Fibroblast of skin of left biceps (primary cell): ENCODE measurements at places on chromosomes 3 and 15.
A peak's percentile ranks its signal among the peaks of the same experiment; 100 is the strongest.

GRCh38 chr15:88021601-88022000 is 234.9 kb downstream of the NTRK3 start:
- no peak for DNase-seq

DNA sequence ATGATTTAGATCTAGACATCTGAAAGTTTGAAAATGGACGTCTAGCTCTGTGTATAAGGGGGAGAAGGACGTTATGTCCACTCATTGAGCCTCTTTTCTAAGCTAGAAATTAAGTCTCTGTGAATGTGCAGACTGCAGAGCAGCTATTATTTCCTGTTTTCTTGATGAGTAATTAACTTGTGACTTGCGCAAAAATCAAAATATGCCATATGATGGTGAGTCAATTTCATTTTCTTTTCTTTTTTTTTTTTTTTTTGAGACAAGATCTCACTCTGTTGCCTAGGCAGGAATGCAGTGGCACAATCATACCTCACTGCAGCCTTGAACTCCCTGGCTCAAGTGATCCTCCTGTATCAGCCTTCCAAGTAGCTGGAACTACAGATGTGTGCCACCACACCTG is 14.1 kb downstream of the LACTB start:
- DNase-seq: peak; percentile 47

- no peak for DNase-seq
Measured at GRCh38 chr3:43619588-43619987, 2.2 kb downstream of the ANO10 start.

GRCh38 chr3:104610730-104611652 is 755.7 kb upstream of the ALCAM start:
- DNase-seq: no peak

- DNase-seq: no peak
Measured at GRCh38 chr3:149532489-149533180, 58.1 kb downstream of the TM4SF4 start.

DNA sequence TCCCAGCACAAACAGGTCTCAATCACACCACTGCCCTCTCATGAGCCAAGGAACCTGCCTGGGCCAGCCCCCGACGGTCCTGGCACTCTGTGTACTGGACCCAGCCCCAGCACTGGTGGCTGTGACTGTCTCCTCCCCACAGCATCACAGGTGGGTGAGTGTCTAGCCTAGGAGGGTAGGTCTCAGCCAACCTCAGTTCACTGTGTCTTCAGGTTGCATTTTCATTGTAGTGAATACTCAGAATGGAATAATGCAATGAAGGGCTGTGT is 163.4 kb upstream of the NSMCE3 start:
- DNase-seq: no peak

GRCh38 chr3:4741404-4742307 is 237.6 kb upstream of the BHLHE40 start:
- DNase-seq: peak; percentile 84

- DNase-seq: peak; percentile 35
Measured at GRCh38 chr3:119913021-119913420, 131.1 kb downstream of the NR1I2 start.

DNA sequence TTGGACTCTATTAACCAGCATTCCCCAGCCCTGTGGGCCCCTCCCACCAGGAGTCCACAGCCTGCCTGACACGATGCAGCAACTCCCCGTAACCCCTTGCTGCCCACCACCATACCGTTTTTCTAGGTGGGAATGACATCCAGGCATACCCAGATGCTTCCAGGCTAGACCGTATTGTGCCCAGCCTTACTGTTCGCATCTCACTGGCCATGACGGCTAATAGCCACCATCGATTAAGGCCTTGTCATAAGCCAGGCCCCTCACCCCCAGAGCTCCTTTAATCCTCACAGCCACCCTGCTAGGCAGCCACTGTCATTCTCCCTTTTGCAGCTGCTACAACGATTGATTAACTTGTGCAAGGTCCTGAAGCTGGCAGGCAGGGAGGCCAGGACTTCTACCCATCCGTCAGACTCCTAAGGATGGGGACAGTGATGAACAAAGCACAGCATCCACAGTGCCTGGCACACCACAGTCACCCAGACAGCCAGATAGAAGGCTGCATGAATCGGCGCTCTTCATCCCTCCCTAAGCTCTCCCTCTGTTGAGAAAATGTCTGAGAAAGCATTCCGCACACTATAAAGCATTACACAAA is 60.0 kb upstream of the FLNB start:
- no peak for DNase-seq

- DNase-seq: peak; percentile 52
Measured at GRCh38 chr3:120693439-120694171, 11.6 kb upstream of the HGD start.

DNA sequence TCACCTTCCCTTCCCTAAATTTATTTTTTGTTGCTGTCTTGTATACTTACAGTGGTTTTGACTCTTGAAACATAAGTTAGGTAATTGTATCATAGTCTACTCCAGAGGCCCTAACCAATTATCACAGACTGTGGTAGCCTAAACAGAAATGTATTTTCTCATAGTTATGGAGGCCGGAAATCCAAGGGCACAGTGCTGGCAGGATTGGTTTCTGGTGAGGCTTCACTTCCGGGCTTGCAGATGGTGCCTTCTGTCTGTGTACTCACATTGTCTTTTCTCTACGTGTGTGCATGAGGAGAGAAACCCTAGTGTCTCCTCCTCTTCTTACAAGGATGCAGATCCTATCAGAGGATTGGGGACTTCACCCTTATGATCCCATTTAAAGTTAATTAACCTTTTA is 290.2 kb upstream of the KCNMB2 start:
- DNase-seq: no peak

DNA sequence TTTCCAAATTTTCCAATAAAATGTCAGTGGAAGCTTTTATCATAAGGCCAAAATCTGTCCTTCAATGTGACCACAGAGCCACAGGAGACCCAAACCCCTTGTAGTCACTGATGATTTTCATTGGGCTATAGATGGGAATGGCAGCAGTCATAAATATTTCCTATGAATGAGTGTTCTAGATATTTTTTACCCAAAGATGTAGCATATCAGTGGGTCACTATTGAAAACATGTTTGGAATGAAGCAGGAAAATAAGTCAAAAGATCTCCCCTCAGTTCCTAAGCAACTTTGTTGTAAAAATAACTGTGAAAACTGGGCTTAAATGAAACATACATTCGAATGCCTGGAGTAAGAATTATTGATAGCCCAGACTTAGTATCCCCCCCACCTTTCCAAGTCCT is 49.0 kb downstream of the NKIRAS1 start:
- DNase-seq: no peak

DNA sequence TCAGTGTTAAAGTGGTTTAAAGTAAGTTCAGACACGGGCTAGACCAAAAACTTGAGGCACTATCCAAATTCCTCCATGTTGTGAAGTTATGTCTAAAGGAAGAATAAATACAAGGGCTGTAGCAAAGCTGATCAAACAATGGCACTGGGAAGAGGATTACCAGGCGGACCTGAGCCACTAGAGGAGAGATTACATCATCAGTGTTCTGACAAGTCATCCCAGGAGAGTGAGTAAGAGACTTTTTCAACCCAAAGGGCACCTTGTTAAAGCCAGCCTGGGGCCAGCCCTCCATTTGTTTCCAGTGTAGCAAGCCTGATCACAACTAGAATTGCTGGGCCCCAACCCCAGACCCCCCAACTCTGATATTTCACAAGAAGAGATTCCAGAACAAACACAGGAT is 166.9 kb downstream of the DCLK3 start:
- DNase-seq: no peak

- DNase-seq: no peak
Measured at GRCh38 chr3:53956586-53956985, 64.9 kb upstream of the SELENOK start.

- no peak for DNase-seq
Measured at GRCh38 chr3:128432971-128433836, 33.5 kb downstream of the DNAJB8 start.

GRCh38 chr15:68589783-68590710 is 11.3 kb downstream of the CORO2B start:
- no peak for DNase-seq

DNA sequence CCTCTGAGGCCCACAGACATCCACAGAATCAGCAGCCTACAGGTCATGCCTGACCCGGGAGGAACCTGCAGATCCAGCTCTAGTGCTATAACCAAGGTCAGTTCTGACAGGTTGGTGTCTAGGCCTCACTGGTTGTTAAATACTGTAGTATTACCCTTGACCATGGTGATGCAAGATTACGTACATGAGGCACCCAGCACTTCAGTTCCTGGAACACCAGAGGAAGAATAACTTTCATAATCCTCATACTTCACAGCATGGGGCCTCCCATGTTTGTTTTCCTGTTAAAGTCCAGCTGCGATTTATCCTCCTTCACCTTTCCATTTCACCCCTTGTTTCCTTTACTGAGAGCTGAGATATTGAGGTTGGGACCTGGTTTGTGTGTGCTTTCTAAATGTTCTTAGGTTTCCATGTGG is 34.4 kb upstream of the GLCE start:
- no peak for DNase-seq

DNA sequence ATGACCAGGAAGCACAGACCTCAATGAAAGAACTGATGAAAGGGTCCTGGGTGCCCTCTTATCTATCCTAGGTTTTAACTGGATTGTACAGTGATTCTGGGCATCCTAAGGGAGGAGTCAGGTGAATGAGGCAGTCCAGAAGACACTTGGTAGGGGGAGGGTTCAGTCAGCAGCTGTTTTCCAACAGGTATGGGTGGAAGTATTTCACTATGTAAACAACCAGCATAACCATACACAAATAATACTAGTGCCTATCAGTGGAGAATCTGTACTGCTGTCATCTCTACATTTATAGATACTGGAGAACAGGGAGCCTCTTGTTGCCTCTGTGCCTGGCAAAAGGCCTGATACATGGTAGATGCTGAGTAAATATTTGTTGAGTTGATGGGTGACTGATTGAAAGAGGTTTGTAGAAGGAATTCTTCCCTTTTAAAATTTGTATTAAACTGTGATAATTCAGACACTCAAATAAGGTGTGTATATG is 328.5 kb downstream of the RBMS3 start:
- no peak for DNase-seq

- no peak for DNase-seq
Measured at GRCh38 chr3:128436214-128436613, 30.5 kb downstream of the DNAJB8 start.

DNA sequence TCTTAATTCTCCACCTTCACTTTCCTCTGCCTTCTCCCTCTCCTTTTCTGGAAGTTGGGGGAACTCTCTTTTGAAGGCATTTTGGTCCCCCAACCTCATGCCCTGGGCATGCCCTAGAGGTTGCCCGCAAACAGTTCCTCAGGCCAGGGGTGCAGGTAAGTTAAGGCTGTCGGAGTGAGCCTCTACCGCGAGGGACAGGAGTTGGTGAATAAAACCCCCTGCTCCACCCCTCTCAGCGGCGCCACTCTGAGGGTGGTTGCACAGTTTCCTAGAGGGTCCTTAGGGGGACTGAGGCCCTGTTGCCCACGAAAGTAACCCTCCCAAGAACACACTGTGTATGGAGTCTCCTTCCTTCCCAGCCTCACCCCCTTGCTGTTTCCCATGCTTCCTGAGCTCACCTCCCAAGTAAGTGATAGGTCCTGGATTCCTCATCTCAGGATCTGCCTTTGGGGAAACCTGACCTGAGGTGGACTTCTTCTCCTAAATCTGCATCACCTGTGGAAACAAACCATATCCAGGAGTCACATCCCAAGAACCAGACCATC is 23.1 kb upstream of the THSD4 start:
- DNase-seq: no peak

DNA sequence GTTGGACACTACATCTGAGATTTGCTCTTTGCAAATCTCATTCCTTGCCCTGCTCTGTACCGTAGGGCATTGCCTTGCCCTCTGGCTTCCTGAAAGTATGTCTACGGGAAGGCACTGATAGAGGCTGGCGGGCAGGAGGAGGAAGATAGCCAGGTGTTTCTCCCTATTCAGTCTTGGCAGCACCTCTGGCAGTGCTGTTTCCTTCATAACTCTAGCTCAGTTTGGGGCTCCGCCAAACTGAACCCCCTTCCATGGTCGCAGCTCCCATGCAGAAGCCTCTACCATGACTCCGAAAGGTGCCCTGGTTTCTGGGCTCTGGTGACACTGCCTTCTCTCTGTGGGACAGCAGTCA is 122.3 kb upstream of the PRR20G start:
- DNase-seq: no peak

- DNase-seq: no peak
Measured at GRCh38 chr3:53166781-53167291, 5.8 kb downstream of the PRKCD start.

GRCh38 chr15:100924436-100924835 is 5.3 kb downstream of the LRRK1 start:
- no peak for DNase-seq

DNA sequence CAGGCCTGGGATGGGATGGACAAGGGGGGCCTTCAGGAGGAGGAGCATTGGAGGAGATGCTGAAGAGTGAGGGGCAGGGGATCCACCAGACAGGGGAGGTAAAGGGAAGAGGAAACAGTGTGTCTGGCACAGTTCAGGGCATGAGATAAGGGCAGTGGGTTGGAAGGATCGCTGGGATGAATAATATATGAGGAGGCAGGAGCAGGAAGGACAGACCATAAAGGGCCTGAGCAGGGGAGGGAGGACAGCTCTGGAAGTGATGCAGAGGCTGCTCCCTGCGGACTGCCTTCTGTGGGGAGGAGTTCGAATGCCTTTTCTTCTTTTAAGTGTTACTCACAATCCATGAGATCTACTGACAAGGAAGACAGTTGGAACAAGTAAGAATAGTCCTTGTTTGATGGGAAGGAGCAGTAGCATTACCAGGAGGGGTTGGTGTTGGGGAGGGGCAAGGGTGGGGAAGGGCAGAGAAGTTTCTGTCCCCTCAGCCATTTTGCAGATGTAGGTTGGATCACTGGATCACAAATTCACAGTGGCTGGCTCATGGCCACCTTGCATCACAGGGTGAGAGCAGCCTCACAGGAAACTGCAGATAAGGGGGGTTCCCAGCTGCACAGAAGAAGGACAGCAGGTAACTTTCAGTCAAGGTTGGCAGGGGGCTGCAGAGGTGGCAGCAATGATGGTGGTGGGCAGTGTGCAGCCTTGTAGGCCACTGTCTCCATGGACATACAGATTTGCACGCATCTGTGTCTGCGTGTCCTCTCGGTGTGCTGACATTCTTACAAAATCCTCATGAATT is 91.9 kb upstream of the SNRPN start:
- no peak for DNase-seq

- peak; percentile 75 for DNase-seq
Measured at GRCh38 chr3:71369701-71370391, 213.7 kb downstream of the FOXP1 start.

GRCh38 chr3:117084277-117084676 is 374.7 kb downstream of the TUSC7 start:
- no peak for DNase-seq

- no peak for DNase-seq
Measured at GRCh38 chr15:38149315-38149714, 103.3 kb upstream of the SPRED1 start.
